Activated naive CD4-positive, alpha-beta T cell treated with anti-CD3 and anti-CD28 coated beads for 36 hours (primary cell): ENCODE measurements at places on chromosomes 3 and 15. TPM values are rescaled to one million over a fixed set of nuclear protein-coding genes. Genes with fewer than 3 reads are reported as not detected.

DNA sequence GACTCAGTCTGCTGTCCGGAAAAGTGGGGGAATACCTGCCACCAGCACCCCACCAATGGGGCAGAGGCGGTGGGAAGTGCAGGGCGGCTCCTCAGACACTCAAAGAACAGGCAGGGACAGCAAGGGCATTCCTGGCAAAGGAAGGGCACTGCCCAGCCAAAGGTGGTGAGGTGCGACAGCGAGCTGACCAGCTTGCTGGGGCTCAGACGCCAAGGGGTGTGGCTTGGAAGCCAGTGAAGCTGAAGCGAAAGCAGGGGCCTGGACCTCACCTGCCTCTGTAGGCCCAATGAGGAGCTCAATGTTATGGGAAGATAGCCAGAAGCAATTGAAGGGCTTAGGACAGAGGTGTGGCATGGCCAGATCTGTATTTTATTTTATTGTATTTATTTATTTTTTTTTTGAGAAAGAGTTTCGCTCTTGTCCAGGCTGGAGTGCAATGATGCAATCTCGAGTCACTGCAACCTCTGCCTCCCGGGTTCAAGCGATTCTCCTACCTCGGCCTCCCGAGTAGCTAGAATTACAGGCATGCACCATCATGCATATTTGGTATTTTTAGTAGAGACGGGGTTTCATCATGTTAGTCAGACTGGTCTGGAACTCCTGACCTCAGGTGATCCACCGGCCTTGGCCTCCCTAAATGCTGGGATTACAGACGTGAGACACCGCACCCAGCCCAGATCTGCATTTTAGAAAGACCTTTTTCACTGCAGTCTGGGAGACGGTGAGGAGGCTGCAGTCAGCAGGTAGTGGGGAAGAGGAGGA, 4.4 kb upstream of the LMAN1L start:
- DNase-seq: no peak

DNA sequence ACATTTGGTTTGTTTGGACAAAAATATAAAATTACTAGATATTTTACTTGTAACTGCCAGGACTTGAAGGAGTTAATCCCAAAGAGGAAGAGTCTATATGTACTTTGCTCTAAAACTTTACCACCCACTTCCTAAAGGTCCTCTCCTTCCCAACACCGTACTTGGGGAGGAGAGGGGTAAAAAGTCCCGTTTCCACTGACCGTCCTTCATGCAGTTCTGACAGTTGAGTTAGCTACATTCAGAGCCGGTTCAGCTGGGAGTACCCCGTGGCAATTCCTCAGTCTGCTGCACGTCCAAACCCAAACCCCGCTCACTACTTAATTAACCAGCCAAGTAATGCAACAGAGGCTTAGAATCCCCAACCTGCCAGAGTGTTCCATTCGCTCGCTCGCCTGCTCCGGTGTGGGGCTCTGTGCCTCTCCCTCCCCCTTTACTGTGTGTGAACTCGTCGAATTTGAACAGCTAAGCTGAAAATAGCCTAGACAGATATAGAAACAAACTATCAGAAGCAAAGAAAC, 519.7 kb downstream of the FOXP1 start:
- peak; percentile 79 for DNase-seq

The ZNF770 gene
- 36.4 TPM for total RNA-seq

GRCh38 chr3:175672119-175672689, 813.1 kb downstream of the NAALADL2 start:
- no peak for DNase-seq

GRCh38 chr3:19363071-19363470, 214.8 kb downstream of the KCNH8 start:
- no peak for DNase-seq

The MME gene
- total RNA-seq: not detected

The PHC3 gene
- total RNA-seq: 50.4 TPM

The NEK10 gene
- total RNA-seq: 0.26 TPM

GRCh38 chr3:171481011-171481410, 20.8 kb upstream of the TNIK start:
- no peak for DNase-seq

The SUSD5 gene
- not detected for total RNA-seq

- no peak for DNase-seq
Observed at GRCh38 chr15:46127361-46127874, 492.6 kb downstream of the SQOR start.

- no peak for DNase-seq
Observed at GRCh38 chr15:64282701-64283100, 73.3 kb downstream of the CSNK1G1 start.

- no peak for DNase-seq
Observed at GRCh38 chr3:64518496-64518895, 169.3 kb downstream of the ADAMTS9 start.

The PLCL2 gene
- total RNA-seq: 19.9 TPM

The NR1I2 gene
- 0.88 TPM for total RNA-seq

The HYAL1 gene
- total RNA-seq: not detected
